ENCODE measurements at places on chromosomes 5 and 9.

- no peak for DNase-seq
These were observed 44.0 kb downstream of the ST8SIA4 start for GRCh38 chr5:100858987-100859545.

DNA sequence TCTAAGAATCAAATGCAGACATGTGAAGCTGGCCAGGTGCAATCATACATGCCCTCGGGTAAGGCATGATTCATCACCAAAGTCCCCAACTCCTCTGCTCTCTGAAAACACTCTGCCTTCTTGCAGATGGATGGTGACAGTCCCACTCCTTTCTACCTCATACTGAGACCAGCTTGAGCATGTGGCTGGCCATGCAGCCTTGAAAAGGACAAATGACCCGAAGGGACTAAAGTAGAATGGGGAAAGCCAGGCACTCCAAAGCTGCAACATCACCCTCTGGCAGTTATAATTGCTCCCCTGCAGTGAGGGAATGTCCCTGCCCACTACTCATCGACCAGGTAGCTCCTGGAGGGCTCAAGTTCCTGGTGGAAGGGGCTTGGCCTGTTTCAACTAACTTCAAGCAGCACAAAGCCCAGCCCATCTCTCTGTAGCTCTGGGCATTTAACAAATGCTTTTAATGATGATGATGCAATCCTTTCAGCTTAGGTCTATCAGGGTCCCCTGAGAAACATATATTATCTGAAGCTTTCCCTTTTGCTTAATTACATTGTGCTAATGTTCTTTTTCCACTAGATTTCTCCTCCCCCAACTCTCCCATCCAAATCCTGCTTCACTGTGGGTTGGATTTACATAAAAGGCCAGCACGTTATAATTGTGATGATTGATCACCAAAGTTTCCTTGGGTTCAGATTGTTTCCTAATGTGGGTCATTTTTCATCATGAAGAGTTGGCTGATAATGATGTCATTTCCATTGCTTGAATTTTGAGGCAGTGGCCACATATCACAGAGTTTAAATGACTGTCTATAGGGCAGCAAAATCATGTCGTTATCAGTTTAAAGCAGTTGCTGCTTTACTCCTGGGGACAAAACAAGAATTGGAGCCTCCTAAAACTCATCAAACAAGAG is 436.5 kb upstream of the SLC30A5 start:
- DNase-seq = no peak

DNA sequence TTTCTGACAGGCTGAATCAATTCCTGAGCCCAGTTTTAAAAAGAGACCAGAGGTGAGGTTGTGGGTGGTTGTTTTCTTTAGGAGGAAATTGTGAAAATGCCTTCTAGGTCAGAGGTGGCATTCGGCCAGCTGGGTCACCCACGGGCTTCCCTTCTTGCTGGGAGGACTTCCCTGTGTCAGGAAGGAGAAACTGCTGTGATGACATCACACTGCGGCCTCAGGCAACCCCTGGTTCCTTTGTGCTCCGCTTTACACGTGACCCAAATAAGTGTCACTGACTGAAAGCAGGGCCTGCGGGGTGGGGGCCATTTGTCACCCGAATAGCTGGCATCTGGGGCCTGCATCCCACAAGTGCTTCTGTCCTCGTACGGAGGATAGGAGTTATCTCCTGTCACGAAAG is 39.7 kb downstream of the FABP6 start:
- no peak for DNase-seq

- no peak for DNase-seq
These were observed 9.7 kb downstream of the WNK2 start for GRCh38 chr9:93193388-93194220.

DNA sequence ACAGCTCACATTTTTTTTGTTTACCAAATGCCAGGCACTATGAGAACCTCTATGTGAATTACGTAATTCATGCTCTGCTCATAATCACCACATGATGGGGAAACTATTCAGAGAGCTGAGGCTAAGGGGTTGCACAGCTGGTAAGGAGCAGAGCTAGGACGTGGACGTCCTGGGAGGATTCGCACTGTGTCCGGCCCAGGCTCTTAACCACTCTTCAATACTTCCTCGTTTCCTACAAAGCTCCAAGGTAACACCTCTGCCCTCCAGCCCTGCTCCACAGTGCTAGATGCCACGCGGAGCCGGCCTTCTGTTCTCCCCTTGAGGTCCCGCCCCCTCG is 8.7 kb downstream of the PHF19 start:
- no peak for DNase-seq

DNA sequence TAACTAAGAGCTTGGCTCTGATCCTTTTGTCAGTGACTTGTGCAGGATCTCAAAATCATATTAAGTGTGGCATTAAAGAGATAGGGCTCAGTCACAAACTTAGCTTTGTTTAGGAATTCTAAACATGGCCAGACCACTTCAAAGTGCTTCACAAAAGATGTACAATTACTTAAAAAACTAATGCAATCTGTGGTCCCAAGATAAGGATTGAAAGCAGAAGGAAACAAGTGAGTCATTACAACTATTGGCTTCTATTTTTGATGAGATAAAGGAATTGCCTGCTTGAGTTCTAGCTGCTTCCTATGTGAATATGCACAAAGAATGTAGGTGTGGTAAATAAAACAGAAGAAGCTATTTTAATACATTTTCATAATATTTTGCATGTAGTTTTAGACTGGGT is 44.9 kb upstream of the SLC12A2 start:
- DNase-seq = no peak

DNA sequence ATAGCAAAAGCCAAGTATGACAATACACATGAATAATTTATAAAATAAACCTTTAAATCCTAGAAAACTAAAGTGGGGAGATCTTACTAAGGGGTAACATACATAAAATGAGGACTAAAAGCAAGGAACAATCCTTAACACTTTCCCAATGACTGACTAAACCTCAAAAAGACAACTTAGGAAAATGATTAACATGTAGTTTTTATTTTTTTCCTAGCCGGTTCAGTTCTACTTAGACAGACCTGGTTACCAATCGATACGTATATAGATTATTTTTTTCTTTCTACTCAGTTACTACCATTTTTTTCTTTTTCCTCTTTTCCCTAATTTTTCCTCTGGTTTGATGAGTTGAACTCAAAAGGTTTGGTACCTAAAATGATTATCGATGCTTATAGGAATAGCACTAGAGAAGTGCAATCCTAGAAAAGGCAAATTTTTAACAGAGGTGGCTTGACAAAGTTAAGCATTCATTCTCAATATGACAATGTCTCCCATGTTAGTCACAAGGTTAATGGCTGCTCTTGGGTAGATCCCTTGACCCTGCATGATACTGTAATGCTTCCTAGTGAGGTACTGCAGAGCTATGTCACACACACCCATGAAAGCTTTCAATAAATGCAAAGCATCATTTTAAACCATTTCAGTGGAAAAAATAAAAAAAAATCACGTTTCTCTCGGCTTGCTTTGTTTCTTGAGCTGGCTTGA is 41.5 kb downstream of the FBXO4 start:
- no peak for DNase-seq

- no peak for DNase-seq
These were observed 294.1 kb upstream of the SMC2 start for GRCh38 chr9:103799959-103800358.

DNA sequence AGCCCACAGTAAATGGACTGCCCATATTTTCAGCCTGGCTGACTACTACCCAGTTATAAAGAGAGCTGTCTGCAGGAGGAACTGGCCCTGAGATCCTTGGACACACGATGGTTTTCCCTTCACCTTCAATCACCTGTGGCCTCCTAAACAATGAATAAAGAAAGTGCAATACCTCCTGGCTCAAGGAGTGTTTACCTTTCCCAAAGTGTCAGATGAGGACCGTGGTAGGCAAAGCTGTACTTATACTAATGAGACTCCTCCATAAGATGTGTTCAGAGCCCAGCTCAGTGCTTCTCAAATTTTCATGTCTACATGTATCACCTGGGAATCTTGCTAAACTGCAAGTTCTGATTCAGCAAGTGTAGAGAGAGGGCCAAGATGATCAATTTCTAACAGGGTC is 284.5 kb upstream of the VLDLR start:
- no peak for DNase-seq

GRCh38 chr9:135914921-135915320 is 7.6 kb upstream of the CAMSAP1 start:
- no peak for DNase-seq

GRCh38 chr5:52834320-52834719 is 46.6 kb downstream of the ITGA1 start:
- no peak for DNase-seq

DNA sequence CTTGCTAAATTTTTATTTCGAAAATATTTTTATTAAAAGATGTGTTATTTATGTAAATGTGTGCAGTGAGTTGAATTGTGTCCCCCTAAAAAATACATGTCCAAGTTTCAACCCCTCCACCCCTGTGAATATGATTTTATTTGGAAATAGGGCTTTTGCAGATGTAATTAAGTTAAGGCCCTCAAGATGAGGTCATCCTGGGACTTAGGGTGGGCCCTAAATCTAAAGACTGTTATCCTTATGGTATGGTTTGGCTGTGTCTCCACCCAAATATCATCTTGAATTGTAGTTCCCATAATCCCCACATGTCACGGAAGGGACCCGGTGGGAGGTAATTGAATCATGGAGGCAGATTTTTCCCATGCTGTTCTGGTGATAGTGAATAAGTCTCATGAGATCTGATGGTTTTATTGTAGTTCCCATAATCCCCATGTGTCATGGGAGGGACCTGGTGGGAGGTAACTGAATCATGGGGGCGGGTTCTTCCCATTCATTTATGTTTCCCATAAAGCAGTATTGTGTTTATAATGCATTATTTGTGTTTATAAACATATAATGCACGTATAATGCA is 1.5 kb upstream of the TMED7 start:
- DNase-seq = no peak

- no peak for DNase-seq
These were observed 109.5 kb downstream of the PALM2AKAP2 start for GRCh38 chr9:109889456-109889855.

DNA sequence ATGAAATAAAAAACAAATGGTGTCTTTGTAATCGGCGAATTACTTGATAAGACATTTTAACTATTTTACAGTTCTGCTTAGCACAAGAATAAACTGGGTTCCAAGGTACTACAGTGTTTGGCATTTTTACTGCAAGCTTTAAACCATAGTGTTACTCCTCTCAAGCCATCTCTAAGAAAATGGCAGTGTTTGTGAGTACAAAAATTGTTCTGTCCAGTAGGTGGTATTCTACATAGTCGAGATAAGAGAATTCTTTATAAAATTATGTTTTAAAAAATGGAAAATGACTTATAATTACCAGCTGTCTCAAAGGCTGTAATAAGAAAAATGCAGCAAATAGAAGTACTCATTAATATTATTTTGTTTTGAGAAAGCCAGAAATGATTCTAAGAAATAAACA is 3.2 kb downstream of the SMIM15 start:
- no peak for DNase-seq

DNA sequence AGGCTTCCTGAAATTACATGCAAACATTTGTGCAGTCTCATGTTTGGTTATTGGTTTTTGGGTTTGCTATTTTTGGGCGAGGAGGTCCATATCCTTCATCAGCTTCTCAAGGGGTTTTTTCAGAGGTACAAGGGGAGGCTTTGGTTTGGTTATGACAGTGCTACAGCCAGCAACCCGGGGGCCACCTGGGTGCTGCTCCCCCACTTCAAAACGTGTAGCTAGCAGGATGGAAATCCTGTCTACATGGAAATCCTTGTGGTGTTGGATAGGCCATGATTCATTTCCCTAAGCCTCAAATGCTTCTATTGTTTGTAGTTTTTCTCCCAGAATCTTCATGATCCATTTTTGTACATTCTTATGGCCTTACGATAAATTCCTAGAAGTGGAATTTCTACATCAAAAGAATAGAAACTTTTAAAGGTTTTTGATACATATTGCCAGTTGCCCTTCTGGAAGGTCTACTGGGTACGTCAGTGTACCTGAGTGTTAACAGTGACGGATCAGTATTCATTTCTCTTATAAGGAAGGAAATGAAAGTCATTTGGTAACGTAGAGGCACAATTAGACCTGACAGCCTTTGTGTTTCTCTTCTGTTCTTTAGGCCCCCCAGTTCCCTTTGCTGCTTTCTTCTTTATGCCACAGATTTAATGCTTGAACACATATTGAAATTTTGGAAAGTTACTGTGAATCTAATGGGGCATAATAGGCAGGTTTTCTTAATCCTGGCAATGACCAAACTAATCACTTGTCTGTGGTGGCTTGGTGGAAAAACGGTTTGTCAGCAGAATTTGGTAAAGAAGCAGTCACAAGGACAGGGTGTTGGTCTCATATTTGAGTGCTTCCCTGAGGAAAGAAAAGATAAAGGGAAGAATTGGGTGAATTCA is 69.7 kb upstream of the ABL1 start:
- DNase-seq = no peak

- DNase-seq = no peak
These were observed 127.5 kb upstream of the PANK3 start for GRCh38 chr5:168706655-168707069.

DNA sequence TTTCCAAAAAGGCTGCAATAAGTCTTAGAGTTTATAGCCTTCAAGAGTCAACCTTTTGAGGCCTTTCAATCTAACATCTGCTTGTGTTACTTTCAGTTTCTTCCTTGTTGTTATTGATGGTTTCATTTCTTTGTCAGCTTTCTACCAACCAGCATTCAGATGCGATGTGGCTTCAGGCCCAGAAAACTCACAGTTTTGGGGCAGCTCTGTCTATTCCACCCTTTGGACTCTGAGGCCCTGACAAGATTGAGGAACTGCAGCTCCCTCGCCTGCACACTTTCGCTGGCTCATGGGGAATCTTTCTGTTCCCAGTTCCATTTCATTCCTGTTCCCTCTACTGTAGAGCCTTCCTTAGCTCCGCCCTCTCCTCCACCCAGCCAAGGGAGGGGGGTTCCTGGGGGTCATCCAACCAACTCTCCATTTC is 13.3 kb upstream of the WHRN start:
- DNase-seq = no peak

DNA sequence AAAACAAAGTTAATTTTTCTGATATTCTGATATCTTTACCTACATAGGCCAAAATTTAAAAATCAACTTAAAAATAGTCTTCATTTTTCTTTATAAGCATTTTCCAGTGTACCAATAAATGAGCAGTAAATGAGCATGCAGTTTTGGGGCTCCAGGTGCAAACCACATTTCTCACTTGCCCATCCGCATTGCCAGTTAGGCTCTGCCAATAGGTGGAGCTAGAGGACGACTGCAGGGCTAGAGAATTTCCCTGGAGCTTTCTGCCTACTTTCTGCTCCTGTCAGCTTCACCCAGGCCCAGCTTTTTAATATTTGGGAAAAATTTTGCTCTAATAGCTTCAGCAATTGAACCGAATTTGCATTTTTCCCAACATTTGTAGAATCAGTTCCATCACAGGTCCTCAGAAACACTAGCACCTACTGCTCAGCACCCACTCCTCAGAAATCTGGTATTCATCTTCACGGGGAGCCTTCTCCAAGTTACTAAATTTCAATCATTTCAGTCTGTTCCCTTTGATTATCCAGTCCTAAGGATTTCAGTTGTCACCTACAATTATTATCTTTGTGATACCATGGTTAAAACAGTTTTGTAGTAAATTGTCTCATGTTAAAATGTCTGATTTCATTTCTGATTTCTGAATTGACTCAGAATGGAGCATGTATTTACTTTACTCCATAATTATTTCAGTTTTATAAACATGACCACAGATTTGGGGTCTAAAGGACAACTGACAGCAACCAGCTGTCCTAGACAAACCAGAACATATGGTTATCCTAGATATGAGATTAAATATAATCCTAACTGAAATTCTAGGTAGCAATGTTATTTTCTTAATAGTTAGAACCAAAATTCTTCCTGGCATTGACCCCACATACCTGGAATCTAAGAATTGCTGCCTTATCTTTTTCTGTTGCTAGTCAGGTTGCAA is 104.6 kb upstream of the FAM174A start:
- no peak for DNase-seq
